ENCODE measurements at places on chromosomes 7 and 10.

DNA sequence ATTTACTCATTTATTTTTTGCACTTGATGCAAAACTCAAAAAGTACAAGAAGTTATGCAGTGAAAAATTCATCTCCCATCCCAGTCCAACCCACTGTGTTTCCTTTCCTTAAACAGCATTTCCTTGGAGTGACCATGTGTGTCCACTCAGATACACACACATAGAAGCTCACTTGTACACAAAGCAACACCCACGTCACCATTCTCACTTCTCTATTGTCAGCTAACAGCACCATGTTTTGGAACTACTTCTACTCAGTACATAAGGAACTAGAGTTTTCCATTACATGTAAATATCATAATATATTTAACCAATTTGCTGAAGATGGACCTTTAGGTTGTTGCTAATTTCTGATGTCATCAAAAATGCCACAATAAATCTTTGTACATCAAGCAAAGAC lies 167.6 kb downstream of the GRID1 start:
- DNase-seq: no peak

- DNase-seq: no peak
Observed at GRCh38 chr7:2205036-2205780, 27.5 kb downstream of the MAD1L1 start.

GRCh38 chr10:124220971-124221355 lies 127.6 kb upstream of the CHST15 start:
- DNase-seq: no peak

DNA sequence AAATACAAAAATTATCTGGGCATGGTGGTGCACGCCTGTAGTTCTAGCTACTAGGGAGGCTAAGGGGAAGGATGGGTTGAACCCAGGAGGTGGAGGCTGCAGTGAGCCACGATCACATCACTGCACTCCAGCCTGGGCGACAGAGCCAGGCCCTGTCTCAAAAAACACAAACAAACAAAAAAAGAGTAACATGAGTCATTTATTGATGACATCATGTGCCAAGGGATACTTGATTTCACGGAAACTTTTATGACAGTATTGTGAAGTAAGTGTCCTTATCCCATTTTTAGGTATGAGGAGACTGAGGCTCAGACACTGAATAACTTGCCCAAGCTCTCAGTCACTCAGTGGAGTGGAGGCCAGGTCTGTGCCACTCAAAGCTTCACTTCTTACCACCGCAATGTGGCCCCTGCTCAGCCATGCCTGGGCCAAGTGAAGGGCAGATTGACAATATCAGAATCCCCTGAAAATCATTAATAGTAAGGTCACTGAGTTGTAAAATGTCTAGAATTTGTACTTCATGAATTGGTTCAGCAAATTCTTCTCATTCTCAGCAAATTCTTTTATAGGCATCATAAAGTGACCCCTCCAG lies 36.5 kb downstream of the EMX2 start:
- no peak for DNase-seq

DNA sequence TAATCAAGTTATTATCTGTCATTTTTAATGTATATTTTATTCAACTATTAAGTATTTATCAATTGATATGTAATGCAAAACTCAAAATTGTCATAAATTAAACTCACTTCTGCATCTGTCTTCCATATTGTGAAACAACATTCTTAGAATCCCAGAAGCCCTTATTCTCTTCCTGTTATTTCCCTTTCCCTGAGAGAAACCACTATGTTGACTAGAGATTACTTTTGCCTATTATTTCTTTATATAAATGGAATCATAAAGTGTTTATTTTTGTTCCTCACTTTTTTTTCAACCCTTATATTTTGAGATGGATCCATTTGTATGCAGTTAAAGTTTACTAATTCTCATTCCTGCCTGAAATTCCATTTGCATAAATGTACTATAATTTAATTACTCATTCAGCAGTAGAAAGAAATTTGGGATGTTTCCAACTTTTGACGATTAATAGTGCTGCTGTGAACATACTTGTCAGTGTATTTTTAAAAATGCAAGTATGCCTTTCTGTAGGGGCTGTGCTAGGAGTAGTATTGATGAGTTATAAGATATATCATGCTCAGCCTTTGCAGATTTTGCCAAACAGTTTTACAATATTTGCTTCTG lies 211.2 kb downstream of the SEMA3D start:
- DNase-seq: no peak

DNA sequence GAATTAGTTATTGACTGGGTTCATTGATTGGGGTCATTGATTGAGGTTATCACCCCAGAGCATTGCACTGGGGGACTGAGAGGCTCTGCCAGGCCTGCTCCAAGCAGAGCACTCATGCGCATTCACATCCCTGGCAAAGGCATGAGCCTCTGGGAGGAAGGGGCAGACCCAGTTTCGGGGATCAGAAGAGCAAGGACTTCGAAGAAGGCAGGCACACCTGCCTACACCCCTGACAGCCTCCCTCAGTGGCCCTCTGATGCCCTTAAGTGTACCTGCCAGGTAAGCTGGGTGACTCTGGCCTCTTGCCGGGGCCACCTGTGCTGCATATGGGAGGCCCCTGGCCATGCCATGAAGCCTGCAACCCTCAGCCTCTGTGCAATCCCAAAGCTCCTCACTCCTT lies 181.1 kb downstream of the PTPN20 start:
- no peak for DNase-seq

GRCh38 chr7:86931439-86931838 lies 128.0 kb downstream of the ELAPOR2 start:
- DNase-seq: no peak

DNA sequence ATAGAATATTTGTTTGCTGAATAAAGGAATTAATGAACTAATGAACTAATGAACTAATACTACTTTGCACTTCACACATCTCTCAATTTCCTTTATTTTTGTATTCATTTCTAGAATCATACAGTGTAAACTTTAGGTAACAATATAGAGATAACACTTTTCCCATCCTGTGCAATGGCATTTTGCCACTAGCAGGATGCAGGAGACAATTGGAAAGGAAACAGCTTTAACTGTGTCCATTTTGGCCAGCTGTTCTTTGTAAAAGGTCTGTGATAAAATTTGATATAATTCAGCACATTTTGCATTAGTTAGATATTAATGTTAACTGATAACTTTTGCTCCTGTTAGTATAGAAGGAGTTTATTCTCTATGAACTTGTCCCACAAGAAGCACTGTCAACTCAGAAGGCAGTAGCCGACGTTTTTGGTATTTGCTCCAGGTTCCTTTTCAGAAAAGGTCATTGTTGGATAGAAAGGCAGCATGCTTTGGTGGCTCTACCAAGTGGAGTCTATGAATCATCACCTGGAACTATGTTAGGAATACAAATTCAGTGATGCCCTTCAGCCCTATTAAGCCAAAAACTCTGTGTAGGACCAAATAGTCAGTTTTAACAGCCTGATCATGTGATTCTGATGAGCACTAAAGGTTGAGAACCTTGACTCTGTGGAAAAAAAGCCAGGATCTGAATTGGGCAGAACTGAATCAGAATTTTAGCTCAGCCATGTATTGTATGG lies 86.6 kb downstream of the NRG3 start:
- no peak for DNase-seq

GRCh38 chr10:52617346-52617745 lies 155.2 kb downstream of the MBL2 start:
- no peak for DNase-seq

GRCh38 chr10:69065406-69066361 lies 22.2 kb upstream of the SRGN start:
- DNase-seq: no peak

- DNase-seq: no peak
Observed at GRCh38 chr10:13810568-13810967, 223.8 kb downstream of the PRPF18 start.

- DNase-seq: no peak
Observed at GRCh38 chr7:69237541-69237940, 360.7 kb upstream of the AUTS2 start.

DNA sequence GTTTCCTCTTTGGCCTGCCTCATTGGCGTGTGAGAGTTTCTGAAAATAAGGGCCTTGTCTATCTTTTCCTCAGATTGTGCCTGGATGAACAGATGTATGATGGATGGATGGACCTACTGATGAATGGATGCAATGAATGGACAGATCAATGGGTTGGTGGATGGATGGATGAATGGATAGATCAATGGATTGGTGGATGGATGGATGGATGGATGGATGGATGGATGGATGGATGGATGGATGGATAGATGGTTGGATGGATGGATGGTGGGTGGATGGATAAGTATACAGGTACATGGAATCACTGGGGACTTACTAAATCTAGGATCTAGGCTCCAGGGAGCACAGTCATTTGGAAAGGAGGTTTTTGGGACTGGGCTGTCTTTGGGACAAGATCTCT lies 331.9 kb downstream of the GRID1 start:
- no peak for DNase-seq

DNA sequence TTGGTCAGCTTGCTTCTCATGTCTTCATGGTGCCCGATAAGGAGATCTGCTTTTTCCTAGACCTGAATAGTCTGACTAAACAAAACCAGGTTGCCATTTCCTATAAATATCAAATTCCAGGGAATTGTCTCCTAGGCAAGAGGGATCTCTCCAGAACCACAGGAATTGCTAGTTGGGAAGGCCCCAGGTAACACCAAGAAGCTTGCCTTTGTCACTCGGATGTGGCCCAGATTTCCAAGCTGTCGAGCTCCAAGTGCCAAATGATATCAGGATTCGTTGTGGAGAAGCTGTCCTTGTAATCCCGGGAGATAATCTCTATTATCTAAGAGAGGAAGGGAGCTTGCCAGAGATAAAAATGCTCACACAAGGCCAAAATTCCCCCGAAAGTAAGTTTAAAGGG lies 1288.5 kb upstream of the AUTS2 start:
- DNase-seq: no peak

- DNase-seq: no peak
Observed at GRCh38 chr10:129341087-129341486, 126.0 kb upstream of the MGMT start.

- DNase-seq: no peak
Observed at GRCh38 chr10:22560913-22561239, 153.5 kb downstream of the PIP4K2A start.

DNA sequence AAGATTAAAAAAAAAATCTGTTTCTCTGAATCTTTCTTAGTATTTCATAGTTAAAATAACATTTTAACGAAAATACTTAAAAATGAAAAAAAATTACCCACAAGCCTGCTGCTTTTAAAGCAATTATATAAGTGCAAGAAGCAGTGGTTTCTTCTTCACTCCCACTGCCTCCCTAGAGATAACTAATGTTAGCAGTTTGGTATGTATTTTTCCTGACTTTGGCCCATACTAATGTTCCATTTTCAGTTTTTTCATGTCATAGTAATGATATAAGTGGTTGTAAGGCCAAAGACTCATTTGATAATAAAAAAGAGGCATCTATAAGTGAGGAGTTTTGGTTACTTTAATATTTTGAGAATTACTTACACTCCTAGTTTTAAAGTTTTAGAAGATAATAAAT lies 24.3 kb upstream of the LAMB1 start:
- no peak for DNase-seq

DNA sequence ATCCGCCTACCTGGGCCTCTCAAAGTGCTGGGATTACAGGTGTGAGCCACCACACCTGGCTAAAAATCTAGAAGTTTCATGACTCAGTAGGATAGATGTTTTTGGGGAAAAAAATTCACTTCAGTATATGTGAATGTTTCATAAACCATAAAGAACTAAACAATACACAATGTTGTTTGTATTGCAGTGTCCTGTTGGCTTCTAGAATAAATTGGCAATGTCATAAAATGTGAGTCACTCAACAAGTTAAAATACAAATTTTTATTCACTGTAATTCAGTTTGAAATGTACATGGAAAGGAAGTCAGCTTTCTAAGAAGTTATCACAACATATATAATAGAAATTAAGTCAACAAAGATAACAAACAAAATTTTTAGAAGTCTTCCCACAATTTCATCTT lies 16.5 kb downstream of the MRLN start:
- no peak for DNase-seq

DNA sequence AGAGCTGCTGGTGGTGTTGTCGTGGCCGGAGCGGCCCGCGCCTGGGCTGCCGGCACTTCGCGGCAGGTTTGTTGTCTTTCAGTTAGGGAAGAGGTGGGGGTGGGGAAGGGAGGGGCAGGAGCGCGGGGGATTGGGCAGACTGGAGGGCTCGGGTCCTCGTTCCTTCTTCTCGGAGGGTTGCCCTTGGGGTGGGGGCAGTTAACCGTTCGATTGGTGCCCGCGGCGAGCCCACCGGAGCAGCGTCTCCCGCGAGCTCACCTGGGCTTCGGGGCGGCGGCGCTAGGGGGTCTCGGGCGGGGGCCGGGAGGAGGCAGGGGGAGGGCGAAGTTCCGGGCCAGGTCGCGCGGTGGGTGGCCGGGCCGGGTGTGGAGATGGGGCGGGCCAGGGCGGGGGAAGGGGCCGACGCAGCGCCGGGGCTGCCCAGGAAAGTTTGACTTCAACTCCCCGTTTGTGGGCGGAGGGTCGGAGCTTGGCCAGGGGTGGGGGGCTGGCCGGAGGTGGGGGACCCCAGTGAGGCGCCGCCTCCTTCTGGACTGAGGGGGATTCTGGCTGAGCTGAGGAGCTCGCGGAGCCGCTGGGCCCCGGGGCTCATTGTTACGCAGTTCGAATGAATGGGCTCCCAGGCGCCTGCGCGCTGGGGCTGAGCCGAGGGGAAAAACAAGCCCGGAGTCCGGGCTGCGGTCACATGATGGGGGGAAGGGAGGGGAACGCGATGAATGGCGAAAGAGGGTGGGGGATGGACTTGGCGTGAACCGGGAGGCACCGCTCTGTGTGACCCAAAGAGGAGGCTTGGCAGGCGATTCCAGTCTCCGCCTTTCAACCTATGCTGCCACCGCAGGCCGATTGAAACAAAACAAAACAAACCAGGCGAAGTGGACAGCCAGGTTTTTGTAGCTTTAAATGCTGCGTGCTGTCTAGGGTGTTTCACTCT lies 582 bp downstream of the HBP1 start:
- peak; percentile 96 for DNase-seq

DNA sequence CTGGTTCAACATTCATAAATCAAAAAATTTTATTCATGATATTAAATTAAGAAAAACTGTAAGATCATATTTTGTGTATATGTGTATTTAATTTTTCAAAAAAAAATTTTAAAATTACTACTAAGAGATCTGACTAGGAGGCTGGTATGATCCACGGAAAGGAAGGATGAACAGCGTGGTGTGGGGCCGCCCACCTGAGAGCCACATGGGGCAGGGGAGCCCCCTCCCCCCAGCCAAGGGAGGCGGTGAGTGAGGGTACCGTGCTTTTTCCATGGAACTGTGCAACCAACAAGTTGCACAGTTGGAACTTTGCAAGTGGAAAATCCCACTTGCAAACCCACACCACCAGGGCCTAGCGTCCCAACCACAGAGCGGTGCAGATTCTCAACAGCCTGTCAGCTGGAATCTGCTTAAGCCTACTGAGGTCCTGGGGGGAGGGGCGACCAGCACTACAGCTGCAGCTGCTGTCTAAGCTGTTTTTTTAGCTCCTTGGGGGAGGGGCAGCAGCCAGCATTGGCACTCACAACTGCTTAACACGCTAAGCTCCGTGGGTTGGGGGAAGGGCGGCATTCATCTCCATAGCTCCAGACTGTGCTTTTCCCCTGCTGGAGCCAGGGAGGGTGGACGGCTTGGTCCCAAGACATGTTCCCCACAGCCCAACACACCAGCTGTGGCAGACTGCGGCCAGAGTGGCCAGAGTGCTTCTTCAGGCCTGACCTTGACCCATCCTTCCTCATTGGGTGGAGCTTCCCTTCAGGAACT lies 94.2 kb upstream of the IGFBP3 start:
- no peak for DNase-seq
